ENCODE measurements at places on chromosomes 7 and 10.

GRCh38 chr10:127802531-127803095 is 65.6 kb downstream of the FOXI2 start:
- DNase-seq = no peak

- DNase-seq = no peak
These were observed 1012.4 kb upstream of the C7orf33 start for GRCh38 chr7:147578196-147578595.

DNA sequence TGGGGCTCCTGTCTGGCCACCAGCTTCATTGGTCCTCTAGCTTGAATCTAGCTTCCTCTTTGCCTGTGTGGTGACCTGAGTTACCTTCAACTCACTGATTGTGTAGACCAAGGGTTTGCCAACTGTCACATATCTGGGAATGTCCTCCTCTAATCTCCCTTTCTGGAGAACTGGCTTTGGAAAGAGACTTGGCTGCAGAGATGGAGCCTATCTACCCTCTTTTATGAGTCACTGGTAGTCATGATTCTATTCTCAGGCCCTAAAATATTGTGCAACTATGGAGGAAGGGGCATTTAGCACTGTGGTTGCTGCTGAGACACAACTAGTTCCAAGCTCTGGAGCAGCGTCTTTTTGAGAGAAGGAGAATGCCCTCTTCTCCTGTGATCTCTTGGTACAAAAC is 691.3 kb downstream of the KCNMA1 start:
- DNase-seq = no peak

GRCh38 chr7:102050864-102051460 is 233.5 kb downstream of the CUX1 start:
- no peak for DNase-seq

- no peak for DNase-seq
These were observed 7.8 kb upstream of the EIF4EBP2 start for GRCh38 chr10:70396140-70396539.

DNA sequence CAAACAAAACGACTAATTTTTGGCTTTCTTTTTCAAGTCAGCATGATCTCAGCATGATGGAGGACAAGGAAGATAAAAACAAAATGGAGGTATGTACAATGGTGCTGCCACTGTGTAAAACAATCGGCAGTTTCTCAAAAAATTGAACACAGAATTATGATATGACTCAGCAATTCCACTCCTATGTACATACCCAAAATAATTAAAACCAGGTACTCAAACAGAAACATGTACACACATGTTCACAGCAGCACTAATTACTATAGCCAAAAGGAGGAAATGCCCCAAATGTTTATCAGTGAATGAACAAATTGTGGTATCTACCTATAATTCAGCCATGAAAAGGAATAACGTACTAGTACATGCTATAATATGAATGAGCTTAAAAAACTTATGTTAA is 29.9 kb downstream of the SNX13 start:
- DNase-seq = no peak

DNA sequence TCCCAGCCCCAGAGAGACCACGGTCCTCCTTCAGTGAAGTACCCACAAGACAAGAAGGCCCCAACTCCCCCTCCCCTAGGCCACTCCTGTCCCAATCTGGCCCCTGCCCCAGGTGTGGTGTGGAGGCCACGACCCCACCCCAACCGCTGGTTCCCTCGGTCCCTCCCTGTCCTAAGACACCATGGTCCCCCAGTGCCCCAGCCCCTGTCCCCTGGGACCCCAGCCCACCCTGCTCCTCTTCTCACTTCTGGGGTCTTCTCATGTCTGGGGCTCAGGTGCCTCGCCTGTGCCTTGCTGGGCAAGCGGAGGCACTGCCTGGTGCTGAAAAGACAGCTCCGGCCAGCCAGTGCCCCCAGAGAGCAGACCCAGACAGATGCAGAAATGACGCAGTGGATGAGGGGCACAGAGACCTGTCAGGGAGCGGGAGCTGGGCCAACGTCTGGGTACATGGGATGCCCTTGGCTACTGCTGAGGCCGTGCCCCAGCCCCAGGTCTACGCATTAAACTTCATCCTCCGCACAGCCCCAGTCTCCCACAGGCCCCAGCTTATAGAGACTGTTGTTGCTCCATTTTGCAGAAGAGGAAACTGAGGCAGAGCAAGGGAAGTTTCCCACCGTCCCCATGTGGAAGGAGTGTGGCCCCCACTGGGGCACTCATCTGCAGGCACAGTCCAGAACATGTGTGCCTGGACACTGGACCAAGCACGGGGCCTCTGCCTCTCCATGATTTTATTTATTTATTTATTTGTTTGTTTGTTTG is 14.8 kb downstream of the GRIFIN start:
- DNase-seq = no peak

- no peak for DNase-seq
These were observed 1.8 kb downstream of the GOLGA7B start for GRCh38 chr10:97851341-97852001.

GRCh38 chr7:78642751-78643150 is 810.7 kb downstream of the MAGI2 start:
- no peak for DNase-seq

DNA sequence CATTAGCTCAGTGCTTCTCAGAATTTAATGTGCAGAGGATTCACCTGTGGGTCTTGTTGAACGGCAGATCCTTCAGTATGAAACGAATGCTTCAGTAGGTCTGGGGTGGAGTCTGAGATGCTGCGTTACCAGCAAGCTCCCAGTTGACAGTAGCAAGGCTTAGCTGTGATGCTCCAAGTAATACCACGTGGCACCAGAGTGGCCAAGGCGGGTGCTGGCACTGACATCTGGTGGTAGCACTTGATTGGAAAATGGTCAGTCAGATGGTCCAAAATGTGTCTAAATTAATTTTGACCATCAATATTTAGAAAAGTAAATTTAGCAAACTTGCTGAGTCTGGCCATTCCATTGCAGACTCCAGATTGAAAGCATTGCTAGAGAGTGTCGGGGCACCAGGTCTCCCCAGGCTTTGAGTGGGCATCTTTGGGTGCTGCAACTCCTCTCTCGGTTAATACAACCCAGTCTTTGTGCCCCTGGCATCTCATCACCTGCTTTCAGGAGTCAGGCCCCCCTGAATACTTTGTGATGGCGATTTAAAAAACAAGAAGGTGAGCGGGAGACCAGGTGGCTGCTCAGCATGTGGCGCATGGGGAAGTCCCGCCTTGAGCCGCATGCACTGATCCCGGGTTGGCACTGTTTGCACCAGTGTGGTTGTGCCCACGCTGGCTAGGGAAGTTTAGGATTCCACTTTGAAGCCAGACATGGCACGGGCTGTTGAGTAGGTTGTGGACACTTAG is 130.1 kb downstream of the NT5C2 start:
- no peak for DNase-seq

DNA sequence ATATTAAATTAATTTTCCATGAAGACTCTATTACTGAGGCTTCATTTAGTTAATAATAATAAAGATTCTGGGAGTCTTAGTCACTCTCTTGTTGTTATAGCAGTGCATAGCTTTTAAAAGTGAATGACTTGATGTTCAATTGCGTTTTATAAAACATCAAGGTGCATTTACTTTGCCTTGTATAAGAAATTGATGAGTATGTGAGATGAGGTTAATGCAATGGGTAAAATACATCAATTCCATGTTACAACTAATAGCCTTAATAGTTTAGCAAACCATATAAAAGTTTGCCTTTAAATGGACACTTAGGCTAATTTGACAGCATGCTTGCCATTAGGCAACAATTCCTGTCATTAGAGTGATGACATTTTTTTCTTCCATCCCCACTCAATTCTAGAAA is 173.6 kb upstream of the TEX47 start:
- no peak for DNase-seq

DNA sequence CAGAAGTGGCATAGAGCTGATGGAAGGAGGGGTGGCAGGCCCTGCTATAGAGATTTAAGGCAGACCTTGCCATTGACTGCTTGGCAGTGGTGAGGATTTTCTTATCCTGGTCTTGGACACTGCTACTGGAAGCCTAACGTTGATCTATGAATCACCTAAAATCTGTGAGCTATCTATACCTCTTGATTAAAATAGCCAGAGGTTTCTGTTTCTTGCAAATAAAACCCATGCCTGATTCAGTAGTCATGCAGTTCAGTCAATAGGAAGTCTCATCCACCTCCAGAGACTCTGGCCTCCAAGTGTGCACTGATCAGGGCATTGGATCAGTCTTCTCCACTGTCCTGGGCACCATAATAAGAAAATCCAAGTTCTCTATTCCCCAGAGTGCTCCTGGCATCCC is 286.5 kb downstream of the PTEN start:
- DNase-seq = no peak

DNA sequence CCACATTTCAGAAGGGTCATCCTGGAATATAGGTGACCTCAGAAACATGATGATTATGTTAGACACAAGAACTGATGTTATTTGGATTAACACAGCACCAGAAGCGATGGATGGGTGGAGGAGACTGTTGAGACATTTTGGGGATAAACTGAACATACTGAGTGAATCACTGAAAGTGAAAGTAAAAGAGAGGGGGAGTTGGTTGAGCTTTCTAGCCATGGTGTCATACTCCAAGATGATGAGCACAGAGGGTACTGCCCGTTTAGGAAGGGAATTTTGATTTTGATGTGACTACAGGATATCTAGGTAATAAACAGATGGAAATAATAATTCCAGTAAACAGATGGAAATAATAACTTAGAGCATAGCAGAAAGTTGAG is 248.0 kb upstream of the NPY start:
- no peak for DNase-seq

DNA sequence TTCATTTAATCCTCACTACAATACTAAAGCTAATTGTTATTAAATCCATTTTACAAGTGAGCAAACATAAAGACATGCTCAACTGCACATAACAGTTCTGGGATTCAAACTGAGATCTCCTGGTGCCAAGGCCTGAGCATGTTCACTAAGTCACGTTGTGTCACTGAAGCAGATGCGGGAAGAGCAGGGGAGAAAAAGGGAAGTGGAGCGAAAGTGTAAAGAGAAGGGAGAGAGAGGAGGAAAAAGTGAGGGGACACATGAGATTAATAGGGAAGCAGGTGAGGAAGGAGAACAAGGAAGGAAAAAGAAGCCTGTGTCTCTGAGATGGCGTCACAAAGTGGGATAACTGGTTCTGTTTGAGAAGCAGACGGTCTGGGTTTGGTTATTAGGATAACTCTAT is 38.9 kb upstream of the KAT6B start:
- no peak for DNase-seq

DNA sequence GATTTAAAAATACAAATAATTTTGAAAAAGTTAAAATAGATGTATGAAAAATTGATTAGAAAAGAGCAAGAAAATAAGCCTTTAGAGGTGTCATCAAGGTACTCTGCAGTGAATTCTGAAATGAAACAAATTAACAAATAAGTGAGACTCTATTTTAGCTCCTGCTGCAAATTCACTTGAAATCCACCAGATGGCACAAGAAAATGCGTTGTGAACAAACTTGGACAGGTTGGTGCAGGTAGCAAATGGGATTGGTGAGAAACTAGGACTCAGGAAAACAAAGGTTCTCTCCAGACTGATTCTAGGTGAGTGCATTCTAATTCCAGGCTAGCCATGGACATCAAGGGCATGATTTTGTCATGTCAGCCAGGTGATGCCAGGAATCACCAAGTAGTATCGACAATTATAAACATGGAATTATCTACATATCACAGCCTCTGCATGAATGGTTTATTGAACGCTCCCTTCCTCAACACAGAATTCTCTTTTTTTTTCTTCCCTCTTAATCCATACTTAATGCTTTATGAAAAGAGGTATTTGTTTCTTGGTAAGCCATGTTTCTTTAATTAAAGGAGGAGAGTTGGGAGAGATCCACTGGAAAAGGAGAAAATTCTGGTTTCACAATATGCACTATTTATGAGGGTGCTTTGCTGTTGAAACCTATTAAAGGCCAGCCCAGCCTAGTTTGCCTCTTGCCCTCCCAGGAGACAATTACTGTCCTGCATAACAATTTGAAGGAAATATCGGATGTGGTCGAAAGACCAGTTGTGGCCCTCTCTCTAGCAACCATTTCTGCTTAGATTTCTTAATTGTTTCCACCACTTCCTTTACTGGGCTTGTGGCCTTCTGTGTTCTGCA is 118.1 kb downstream of the ZNF365 start:
- DNase-seq = no peak

- no peak for DNase-seq
These were observed 553 bp downstream of the DNAJC30 start for GRCh38 chr7:73682745-73683055.

DNA sequence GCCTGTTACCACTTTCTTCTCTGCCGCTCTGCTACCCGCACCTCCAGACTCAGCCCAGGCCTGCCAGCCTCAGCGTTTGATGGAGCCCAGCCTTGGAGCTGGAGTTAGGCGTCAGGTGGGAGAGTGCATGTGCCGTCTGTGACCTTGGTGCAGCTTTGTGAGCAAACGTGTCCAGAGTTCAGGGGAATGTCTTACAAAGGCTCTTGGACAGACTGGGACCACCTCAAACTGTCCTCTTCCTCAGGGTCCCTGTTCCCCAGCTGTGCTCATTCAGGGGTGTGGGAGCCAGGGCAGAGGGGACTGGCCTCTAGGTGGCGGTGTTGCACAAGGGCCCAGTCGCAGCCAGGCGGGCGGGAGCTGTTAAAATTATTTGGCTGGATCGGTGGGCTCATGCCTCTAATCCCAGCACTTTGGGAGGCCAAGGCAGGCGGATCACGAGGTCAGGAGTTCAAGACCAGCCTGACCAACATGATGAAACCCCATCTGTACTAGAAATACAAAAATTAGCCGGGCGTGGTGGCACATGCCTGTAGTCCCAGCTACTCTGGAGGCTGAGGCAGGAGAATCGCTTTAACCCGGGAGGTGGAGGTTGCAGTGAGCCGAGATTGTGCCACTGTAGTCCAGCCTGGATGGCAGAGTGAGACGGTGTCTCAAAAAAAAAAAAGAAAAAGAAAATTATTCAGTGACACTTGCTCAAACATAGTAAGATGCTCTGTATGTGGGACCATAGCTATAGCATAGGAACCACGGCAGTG is 89.2 kb downstream of the ADCY1 start:
- peak; percentile 73 for DNase-seq

DNA sequence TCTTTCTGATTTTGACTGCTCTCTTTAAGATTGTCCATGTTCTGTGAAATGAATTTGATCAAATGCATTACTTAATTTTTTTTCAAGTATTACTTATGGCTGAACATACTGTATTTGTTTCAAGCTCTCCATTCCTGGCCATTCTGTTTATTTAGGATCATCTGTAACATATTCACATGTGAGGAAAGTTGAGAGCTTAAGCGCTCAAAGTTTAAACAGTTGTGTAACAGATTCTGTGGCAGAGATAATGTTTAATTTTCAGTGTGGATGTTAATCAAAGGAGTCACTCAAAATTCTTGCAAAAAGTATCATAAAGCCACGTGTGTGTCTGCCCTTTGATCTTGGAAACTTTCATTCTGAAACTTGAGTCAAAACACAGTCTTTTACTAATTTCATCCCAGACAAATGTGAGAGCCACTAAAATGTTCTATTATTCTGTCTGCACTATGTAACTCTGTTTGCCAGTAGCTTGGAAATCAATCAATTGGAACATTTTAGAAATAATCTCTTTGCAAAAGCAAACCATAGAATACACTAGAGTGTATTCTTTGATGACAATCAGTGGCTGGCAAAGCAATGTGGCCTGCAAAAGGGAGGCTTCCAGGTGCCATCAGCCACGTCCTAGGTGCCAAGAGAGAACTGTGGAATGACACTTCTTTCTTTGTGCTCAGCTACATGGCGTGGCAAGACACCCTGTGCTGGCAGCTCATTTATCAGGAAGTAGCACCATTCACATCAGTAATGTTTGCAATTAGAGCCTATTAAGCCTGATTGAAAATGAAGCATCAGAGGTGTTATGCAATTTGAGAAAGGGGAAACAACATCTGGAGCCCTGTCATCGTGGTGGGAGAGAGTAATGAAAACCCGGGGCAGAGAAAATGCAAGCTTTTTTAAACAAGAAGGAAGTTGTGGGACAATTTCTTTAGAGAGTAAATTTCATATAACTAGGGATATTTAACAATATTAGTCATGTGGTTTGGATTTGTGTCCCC is 40.9 kb downstream of the ARL5B start:
- DNase-seq = no peak
